CD4-positive, alpha-beta T cell treated with Interleukin-4 for 1 hour (primary cell): ENCODE measurements at places on chromosomes 2 and 18.

- DNase-seq = peak; percentile 43
Observed at GRCh38 chr2:20447437-20448245, 767 bp downstream of the RHOB start.

DNA sequence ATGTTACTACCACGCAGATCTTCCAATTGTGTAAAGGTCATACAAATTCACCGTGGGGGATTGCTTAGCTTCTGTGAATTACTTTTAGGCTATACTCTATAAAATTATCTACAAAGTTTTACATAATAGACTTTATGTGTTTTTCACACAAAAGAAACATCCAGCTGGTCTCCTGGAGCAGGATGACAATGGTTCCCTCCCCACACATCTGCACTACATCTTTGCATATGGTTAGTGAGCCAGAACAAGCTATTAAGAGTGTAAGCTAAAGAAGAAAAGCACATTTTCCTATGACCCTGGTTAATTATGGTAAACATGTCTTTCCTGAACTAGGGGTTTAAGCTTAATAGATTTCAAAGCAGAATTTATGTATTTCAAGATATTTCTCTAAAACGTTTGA, 295.1 kb downstream of the ASXL3 start:
- DNase-seq = no peak

DNA sequence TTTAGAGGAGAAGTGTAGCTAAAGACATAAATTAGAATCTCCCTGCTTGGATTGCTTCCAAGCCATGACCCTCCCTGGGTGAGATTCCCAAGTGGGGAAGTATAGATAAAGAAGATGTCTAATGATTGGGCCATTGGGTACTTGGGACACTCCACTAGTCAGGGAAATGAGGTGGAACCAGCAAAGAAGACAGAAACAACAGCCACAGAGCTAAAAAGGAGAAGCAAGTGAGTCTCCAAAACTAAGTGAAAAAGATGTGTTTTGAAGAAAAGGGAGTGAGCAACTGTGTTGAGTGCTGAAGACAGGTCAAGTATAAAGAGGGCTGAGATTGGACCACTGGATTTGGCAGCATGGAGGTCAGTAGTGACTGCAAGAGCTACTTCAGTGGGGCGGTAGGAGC, 276.7 kb upstream of the STON1 start:
- no peak for DNase-seq

- DNase-seq = no peak
Observed at GRCh38 chr2:59528525-59528924, 1024.9 kb downstream of the BCL11A start.

DNA sequence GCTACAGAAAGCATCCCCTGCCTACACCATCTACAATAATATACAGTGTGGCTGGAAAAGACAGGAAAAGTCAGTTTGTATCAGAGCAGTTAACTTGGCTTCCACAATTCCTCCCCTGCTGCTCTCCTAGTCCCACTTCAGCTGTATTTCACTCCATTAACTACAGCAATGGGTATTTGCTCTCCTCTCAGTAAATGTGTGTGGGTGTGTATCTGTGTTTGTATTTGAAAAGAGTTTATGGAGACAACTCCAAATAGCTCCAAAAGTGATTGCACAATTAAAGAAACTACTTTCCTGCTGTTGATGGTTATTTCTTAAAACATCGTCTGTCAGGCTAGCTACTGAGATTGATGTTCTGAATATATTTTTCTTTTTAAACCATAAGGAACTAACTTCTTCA, 333.7 kb upstream of the FIGN start:
- DNase-seq = no peak

DNA sequence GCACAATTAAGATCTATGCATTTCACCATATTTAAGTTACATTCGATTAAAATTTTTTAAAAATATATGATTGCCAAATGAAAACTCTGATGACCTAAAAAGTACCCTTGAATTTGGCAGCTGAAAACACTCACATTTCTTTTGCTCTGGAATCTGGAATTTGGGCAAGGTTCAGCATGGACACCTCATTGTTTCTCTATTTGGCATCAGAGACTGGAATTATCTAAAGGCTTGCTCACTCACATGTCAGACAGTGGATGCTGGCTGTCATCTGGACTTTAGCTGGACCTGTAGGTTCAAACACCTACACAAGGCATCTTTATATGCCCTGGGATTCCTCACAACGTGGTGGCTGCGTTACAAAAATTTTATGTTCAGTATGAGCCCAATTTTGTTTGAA, 16.1 kb downstream of the MBOAT2 start:
- DNase-seq = no peak

DNA sequence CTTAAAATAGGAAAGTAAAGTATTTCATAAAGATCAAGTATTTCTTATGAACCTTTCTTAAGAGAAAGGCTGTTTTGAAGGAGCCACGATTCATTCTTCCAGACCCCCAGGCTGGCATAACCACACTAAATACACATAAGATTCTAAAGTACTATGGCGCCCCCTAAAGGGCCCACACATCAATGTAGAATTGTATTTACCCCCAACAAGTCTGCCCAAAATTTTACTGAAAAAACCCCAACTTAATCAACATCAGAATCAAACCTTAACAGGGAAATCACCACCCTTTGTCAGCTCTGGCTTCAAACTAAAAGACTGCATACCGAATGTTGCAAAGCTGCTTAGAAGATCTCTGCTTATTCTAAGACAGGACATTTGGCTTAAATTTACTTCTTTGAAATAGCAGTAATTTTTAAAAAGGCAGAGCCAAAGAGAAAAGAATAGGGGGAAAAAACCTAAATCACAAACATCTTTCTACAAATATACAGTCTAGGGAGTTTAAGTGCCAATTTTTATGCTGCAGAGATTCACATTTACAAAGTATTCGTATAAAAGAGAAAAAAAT, 20.4 kb upstream of the BCL2 start:
- peak; percentile 63 for DNase-seq

DNA sequence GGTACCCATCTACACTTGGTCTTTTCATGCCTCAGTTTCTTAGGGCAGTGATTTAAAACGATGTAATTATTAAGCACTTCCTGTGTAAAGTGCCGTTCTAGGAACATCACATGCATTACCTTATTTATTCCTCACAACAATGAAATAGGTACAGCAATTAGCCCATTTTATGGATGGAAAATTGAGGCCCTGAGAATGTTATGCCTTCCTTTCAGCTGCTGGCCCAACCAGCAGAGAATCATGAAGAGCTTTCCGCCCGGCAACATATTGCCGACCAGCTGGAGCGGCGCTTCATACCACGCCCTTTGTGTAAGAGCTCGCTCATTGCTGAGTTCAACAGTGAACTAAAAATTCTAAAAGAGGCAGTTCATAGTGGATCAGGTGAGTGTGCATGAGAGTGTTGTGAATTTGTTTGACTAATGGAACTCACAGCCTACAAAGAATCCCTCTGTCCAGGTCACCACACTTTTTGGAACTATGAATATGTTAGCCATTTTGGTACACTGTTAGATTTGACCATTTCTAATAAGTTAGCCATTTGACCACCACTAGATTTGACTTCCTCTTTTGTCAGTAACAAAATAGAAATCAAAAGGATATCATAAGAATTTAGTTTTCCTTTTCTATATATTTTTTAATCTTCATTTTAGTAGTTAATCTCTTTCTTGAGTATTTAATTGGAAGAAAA, 25.6 kb upstream of the RPE start:
- no peak for DNase-seq

DNA sequence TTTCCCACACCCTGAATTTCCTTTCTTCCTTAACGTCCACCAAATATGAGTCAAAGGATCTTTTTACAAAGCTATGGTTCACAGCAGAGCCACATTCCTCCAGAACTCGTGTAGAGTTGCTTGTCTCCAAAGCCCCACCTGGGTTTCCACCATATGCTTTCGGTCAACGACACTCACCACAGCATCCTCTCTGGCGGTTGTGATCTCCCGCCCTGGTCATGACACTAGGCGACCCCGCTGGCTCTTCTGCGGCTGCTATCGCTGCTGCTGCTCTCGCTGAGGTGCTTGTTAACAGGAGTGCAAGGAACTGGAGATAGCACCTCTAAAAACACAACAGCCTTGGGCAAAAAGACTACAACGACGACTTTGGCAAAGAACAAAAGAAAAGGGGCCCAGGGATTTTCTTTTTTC, 340 bp downstream of the SLC40A1 start:
- DNase-seq = peak; percentile 29

- no peak for DNase-seq
Observed at GRCh38 chr2:43033466-43034241, 192.8 kb downstream of the ZFP36L2 start.

DNA sequence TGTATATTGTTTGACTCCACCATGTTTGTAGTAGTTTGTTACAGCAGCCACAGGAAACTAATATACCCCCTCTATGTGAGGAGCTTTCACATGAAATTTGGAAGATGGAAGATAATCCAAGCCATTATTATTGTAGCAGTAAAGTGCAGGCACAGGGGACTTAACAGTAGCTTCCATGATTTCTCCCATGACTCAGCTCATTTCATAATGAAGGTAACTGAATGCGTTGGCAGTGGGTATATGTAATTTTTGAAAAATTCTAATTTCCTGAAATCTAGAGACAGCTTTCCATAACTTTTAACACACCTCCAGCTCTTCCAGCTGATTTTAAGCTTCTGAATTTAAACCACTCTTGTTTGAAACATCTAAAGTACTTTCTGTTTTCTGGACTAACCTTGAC, 181.2 kb downstream of the NR4A2 start:
- DNase-seq = no peak

DNA sequence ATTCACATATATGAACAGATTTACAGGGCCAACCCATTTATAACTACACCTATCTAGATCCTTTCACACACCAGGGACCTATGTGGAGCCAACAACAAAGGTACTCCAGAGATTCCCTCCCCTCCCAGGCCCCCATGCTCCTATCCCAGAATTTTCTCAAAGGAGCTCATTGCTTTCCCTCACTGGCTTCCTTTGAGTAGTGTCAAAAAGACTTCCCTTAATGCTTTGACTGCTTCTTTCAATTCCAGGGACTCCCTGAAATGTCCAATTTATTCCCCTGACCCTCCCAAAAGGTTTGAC, 46.6 kb downstream of the IKZF2 start:
- DNase-seq = no peak

- no peak for DNase-seq
Observed at GRCh38 chr2:133433455-133434451, 134.5 kb downstream of the NCKAP5 start.

DNA sequence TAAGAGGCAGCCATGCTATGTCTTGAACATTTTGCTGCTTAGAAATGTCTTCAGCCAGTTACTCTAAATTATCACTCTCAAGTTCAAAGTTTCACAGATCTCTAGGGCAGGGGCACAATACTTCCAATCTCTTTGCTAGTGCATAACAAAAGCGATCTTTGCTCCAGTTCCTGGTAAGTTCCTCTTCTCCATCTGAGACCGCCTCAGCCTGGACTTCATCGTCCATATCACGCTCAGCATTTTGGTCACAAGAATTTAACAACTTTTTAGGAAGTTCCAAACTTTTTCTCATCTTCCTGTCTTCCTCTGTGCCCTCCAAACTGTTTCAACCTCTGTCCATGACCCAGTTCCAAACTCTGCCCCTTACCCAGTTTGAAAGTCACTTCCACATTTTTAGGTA, 8.8 kb upstream of the SLC35F5 start:
- DNase-seq = no peak

GRCh38 chr2:239177325-239177724, 223.5 kb downstream of the HDAC4 start:
- DNase-seq = no peak

DNA sequence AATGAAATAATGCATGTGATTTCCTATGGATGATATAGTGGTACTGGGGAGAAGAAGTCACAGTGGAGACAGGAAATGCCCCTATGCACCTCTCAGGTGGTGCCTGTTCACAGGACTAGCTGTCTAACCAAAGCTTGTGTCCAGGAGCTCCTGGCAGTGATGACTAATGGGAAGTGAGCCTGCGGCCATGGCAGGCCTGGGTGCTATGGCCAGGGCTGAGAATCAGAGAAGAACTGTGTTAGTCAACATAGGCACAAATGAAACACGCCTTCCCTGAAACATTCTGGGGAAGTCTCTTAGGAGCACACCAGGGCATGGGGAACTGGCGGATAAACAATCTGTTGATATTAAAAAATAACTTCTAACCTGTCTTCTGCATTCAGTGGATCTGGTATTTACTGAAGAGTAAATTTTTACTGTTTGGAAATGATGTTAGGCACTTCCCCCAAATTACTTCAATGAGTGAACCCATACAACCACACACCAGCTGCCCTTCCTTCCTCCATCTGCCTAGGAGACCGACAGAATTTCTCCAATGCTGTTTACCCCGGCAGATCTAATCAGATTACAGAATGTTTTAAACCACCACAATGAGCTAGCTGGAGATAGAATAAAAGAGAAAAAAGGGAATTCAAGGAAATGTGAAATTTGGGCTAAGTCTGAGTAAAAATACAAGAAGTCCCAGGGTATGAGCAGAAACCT, 67.4 kb downstream of the MEP1B start:
- no peak for DNase-seq

DNA sequence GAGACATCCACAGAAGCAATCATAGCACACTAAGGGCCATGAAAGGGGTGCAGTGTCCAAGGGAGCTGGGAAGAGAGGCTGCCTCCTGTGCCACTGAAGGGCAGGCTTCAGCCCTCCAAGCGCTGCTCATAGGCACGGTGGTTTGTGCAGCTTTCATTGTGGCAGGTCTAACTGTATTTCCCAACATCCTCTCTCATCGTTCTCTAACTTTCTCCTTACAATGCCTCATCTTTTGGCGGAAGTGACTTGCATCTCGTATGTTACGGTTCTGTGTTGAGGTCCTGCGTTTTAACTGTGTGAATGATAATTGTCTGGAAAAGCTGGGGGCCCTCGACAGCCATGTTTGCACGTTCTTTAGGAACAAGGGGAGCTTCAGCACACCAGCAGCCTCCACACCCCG, 213.9 kb downstream of the GBX2 start:
- no peak for DNase-seq

DNA sequence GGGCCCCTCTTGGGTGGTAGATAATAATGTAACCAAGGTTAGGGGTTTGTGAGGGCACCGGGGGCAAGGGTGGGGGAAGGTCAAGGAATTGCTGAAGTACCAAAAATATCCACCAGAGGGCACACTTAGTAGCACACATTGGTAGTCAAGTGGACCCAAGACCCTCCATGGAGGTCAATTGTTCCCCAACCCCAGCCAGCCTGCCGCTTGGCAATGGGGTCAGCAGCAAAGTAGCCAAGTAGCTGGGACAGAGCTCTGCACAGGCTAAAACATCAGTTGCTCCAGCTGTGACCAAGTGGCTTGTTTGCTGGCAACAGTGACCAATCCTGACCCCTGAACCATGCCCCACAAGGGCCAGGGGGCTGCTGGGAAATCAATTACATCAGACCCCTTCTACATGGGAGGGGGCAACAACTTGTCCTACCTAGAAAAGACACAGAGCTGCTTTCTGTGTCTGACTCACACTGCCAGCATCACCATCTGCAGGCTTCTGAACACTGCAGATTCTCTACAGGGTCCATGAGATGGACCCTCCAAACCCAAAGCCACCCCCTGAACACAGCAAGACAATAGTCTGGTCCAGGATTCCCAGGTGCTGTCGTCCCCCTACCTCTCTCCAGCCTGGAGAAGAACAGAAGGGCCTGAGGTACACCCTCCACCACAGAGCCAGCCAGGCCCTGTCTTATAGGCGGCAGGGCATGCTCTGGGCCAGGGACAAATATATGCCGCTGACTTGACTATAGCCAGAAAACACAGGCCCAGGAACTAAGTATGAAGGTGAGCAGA, 76.0 kb downstream of the EMX1 start:
- peak; percentile 35 for DNase-seq

- DNase-seq = no peak
Observed at GRCh38 chr2:3563521-3563976, 5.4 kb upstream of the RNASEH1 start.

GRCh38 chr2:84477886-84478285, 18.8 kb upstream of the SUCLG1 start:
- DNase-seq = no peak
